ENCODE measurements at places on chromosomes 5 and 9.

- no peak for DNase-seq
Measured at GRCh38 chr9:93210324-93210973, 26.5 kb downstream of the WNK2 start.

DNA sequence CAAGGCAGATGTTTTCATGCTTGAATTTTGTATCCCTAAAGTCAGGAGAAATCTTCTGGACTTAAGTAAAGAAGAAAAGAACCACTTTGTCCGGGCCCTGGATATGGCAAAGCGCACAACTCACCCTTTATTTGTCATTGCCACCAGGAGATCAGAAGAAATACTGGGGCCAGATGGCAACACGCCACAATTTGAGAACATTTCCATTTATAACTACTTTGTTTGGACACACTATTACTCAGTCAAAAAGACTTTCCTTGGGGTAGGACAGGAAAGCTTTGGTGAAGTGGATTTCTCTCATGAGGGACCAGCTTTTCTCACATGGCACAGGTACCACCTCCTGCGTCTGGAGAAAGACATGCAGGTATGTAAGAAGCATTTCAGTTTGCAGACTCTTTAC lies 2.3 kb downstream of the TYRP1 start:
- no peak for DNase-seq

DNA sequence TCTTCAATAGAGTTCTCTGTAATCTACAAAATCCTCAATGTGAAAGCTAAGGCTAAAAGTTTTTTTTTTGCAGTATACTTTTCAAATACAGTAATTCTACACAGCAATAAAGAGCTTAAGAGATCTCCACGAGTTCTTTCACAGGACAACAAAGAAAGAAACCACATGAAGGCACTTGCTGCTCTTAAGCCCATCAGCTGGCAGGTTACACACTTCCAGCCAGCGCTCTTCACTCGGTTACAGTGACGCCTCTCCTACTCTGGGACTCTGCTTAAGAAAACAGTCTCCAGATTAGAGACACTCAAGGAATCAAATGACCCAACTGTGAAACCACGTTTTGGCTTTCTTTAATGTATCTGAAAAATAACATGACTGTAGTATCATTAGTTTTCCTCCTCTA lies 85.0 kb downstream of the ROR2 start:
- DNase-seq = no peak

DNA sequence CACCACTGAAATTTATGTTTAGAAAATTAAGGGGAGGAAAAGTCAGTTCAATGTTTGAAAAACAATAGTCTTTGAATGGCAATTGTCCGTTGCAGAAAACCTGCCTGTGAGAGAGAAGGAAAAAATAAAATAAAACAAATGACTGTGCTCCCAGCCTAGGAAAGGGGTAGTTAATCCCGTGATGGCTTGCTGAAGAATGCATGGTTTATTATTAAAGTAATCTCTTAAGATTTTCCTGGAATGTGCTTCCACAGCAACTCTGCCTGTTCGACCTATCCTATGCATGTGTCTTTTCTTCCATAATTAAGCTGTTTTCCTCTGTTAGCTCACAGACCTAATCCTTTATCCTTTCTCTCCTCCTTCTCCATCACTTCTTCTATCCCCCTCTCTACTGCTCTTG lies 2.4 kb upstream of the DAB2 start:
- peak; percentile 52 for DNase-seq

Measured in AG20443 (cell line).